Tibial nerve (tissue), 4 donors: ENCODE measurements at places on chromosomes 2 and 18. TPM values are rescaled to one million over a fixed set of nuclear protein-coding genes. Genes with fewer than 3 reads are reported as not detected.

DNA sequence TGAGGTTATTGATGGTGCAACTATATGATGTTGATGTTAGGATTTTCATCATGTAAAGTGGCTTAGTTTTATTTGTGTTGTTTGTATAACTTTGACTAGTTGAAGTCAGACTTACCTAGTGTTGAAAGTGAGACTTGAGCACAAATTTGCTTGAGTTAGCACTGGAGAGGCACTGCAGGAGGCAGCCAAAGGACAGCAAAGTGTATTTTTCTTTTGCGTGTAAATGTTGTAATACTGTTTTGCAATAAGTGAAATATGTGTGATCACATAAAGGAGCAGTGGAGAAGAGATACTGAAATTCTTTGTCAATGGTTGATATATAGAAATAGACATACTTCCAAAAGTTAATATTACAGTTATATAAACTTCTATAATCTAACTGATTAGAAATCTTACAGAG is 332.0 kb upstream of the RAB12 start:
- DNase-seq, result no peak

Gene RRM2
- 0.59 TPM for total RNA-seq

Gene BMP10
- total RNA-seq, result not detected

GRCh38 chr18:10461989-10462388 is 7.6 kb downstream of the APCDD1 start:
- DNase-seq, result no peak

- DNase-seq, result peak; percentile 19
Observed at GRCh38 chr2:68715353-68716041, 19.1 kb upstream of the ARHGAP25 start.
